ENCODE measurements at places on chromosomes 1 and 21. TPM values are rescaled to one million over a fixed set of nuclear protein-coding genes. Genes with fewer than 3 reads are reported as not detected.

- no peak for DNase-seq
Measured at GRCh38 chr1:160826546-160826945, 30.6 kb downstream of the LY9 start.

The OR2M3 gene
- not detected for total RNA-seq

DNA sequence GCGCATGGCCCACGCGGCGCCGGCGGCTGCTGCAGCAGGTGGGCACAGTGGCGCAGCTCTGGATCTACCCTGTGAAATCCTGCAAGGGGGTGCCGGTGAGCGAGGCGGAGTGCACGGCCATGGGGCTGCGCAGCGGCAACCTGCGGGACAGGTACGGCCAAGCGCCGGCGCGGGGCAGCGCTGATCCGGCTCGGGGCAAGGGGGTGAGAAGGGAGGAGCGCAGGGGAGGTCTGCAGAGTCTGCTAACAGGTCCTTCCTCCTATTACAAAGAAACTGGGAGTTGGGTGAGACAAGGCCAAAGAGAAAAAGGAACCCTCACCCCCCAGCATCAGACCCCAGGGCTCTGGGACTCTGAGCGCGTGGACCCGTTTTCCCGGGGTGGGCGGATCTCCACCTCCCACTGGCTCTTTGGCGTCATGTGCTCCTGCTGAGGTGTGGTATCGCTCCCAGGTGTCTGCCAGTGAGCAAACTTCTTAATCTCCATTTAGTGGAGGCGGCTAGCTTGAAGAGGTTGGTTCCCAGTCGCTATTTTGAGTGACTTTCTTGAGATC, 431 bp downstream of the MTARC1 start:
- DNase-seq, result no peak

- no peak for DNase-seq
Measured at GRCh38 chr1:240232530-240232929, 140.8 kb downstream of the FMN2 start.

DNA sequence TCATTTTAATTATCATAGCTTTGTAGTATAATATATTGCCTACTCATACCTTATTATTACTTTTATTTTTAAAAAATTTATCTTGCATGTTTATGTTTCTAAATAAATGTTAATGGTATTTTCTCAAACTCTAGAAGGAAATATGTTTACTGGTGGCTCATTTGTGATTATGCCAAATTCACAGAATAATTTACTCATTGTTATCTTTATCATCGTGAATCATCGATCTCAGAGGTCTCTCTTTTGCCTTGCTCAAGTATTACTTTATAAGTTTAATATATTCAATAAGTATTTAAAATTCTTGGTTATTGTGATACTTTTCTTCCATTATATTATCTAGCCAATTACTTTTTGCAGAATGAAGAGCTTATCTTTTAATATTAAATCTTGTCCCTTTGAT, 836.7 kb upstream of the ADAMTS5 start:
- no peak for DNase-seq

DNA sequence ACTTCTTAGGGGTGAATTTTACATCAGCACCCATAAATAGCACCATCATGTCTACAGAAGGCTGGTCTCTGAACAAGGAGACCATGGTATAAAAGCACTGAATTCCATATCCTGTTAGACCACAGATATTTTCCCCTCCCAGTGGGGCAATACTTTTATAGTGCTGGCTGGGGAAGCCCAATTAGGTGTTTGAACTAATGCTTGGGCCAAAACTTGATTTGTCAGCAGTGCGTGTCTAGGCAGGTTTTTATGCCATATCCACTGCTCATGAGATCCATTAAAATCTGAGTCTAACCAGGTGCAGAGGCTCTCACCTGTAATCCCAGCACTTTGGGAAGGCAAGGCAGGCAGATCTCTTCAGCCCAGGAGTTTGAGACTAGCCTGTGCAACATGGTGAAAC, 623.0 kb downstream of the NPHP4 start:
- DNase-seq, result no peak

GRCh38 chr1:38852780-38853179, 6.8 kb downstream of the RRAGC start:
- DNase-seq, result no peak

- DNase-seq, result peak; percentile 9
Measured at GRCh38 chr1:89842567-89843272, 21.9 kb downstream of the LRRC8D start.

DNA sequence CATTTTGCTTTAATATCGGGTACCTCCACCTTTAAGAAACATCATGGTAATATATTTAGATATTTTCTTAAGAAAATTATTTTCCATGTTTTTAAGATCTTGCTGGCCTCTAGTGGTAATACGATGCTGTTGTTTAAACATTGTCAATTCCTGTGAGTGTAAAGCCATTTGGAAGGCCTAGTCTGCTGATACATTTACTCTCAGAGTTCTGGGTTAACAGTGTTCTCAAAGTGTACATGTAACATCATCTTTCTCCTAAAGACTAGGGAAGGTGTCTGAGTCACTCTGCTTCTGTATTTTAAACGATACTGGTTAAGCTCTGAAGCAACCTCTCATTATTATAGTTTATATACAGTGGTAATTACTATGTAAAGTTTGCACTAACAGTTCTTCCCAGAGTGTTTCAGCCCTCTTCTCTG, 189.1 kb downstream of the RASAL2 start:
- peak; percentile 70 for DNase-seq

- DNase-seq, result no peak
Measured at GRCh38 chr1:109259674-109260557, 10.6 kb downstream of the CELSR2 start.

DNA sequence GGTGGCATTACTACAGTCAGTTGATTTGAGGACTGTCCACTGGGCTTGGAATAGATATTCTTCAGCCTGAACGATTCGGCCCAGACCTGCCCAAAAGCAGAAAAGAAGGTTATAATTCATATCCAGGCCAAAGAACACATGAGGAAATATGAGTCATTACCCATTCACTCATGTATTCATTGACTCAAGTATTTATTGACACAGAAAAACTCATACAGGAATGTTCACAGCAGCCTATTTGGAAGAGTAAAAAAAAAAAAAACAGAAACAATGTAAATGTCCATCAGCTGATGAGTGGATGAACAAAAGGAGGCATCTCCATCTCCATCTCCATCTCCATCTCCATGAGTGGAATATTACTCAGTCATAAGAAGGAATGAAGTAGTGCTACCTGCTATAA, 15.9 kb downstream of the ZMYND12 start:
- peak; percentile 84 for DNase-seq

The SPRR2B gene
- total RNA-seq, result not detected

DNA sequence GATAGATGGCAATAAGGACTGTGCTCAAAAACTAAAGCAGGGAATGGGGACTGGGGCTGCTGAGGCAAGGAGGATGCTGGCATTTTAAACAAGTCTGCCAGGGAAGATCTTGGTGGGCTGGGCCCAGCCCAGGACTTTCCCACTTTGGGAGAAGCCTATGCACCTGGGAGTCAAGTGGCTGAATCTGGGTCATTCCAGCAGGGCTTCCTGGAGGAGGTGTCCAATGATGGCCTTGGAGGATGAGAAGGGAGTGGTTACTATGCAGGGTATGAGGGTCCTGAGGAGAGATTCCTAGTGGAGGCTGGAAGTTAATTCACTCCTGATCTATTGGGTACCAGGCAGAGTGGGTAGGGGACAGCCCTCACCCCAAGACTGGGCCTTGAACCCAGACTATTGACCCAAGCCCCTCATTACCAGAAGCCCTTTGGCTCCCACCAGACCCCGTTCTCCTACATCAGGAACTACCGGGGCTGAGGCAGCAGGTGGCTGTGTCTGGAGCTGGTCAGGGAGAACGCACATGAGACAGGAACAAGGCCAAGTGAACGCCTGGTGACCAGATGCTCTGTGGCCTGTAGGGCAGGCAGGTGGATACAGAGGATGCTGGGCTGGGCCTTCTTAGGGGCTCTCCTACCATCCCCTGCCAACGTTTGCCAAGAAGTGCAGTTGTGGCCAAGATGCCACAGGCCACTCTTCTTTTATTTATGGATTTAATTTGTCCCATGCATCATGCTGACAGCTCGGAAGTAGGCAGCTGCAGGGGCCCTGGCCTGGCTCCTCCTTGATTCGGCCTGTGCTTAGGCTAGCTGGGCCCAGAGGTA, 18.3 kb upstream of the LRP8 start:
- DNase-seq, result no peak

DNA sequence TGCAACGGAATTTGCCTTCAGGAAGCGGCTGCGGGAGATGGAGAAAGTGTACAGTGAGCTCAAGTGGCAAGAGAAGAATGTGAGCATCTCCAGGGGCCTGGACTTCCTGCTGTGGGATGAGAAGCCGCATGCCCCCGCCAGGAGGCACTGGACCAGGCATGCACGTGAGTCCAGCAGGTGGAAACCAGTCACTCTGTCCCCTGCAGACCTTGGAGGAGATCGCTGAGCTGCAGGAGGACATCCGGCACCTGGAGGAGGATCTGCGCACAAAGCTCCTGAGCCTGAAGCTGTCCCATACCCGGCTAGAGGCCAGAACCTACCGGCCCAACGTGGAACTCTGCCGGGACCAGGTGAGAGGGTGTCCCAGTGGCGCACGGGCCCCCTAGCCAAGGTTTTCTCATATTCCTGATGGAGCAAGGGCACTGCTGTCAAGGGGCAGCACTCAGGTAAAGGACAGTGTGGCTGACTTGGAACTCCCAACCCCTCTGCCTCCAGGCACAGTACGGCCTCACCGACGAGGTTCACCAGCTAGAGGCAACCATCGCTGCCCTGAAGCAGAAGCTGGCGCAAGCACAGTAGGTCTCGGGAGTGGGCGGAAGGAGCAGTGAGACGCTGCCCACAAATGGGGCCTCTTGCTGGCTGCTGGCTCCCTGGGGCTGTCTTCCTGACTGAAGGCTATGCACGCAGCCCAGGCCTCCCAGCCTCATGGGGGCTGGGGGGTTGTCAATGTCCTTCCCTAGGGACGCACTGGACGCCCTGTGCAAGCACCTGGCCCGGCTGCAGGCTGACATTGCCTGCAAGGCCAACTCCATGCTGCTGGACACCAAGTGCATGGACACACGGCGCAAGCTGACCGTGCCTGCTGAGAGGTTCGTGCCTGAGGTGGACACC, 1.2 kb upstream of the ADPRS start:
- no peak for DNase-seq

DNA sequence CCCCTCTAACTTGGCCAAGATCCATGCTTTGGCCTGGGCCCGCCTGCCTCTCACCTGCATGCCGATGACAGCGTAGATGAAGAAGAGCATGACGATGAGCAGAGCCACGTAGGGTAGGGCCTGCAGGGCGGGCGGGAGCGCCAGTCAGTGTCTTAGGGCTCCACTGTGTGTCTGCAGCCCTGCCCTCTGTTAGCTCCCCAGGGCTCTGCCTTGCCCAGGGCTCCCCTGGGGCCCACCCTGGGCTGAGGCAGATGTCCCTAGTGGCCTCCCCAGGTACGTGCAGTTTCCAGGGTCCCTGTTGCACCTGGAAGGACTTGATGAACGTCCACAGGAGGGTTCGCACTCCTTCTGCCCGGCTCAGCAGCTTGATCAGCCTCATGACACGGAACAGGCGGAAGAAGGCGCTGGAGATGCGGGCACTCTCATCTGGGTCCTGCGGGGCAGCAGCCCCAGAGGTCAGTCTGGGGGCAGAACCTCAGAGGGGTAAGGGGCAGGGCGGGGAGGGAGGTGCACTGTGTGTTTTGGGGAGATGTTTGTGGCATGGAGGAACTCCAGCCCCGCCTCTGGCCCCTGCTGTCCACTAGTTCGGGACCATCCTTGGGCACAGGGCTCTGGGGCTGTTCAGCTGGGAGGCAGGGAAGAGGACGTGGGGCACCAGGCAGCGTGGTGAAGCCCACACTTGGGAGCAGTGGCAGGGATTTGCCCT, 29.8 kb upstream of the KIF21B start:
- DNase-seq, result no peak

The CD160 gene
- not detected for total RNA-seq

- DNase-seq, result no peak
Measured at GRCh38 chr1:21821385-21822019, 9.4 kb downstream of the LDLRAD2 start.
